Neuronal stem cell (in vitro differentiated cells): ENCODE measurements at places on chromosomes 1 and 21.
A peak's percentile ranks its signal among the peaks of the same experiment; 100 is the strongest.

DNA sequence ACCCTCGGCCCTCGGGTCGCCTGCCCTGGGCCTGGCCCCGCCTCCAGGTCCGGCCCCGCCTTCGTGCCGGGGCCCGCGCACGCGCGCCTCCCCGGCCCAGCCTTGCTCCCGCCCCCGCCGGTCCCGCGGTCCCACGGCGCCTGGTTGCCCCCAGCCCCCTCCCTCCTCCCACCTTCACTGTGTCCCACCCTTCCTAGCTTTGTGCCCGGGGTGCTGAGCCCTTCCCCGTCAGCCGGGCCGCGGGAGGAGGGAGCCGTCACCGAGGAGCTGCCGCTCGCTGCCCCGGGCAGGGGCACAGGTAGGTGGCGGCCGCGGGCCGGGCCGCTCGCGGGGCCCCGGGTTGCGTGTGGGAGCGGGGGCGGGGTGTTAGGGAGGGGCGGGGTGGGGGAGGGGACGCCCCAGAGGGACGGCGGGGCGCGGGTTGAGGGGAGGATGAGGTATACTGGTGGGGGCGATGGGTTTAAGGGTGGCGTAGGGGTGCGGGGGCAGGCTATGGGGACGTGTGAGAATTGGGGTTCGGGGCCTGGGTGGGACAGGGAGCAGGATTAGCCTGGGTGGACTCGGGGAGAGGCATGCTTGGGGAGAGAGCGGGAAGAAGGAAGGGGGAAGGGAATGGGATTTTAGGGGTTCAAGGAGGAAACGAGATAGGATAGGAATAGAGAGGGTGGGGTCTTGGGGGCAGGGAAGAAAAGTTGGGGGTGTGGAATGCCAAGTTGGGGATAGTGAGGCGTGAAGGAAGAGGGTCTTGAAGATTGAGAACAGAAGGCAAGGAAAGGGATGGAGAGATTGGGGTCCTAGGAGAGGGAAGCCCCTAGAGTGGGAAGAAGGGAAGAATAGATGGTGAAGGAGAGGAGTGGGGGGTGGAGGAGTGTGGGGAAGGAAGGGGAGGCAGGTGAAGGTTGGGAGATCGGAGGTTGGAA is at the start of gene LRRC42:
LRRC42 (plus strand) TSS at position 99 of the 920 bp plus-strand sequence. CDS start 5,650 bp downstream, outside the sequence.
- peak within 1 kb of the TSS; percentile 97 for H3K4me3 ChIP-seq
- H3K27me3 ChIP-seq: no peaks in the 10 kb centered on the region
- peaks cover 1% of the 10 kb centered on the region for H3K36me3 ChIP-seq
- no peak for DNase-seq
- H3K27ac ChIP-seq: peak within 1 kb of the TSS; percentile 93
- H3K4me1 ChIP-seq: peaks cover 11% of the 10 kb centered on the region

GRCh38 chr1:12593621-12594066 is 24.4 kb downstream of the DHRS3 start:
- no peak for DNase-seq
- peaks cover 59% of the 10 kb centered on the region for H3K27me3 ChIP-seq
- H3K4me1 ChIP-seq: peaks cover 4% of the 10 kb centered on the region
- no peak overlapping the region for H3K27ac ChIP-seq
- H3K4me3 ChIP-seq: no peak overlapping the region

GRCh38 chr1:228735871-228736586 is 750 bp downstream of the RHOU start:
- H3K4me3 ChIP-seq: peak overlapping the region; percentile 97
- no peaks in the 10 kb centered on the region for H3K36me3 ChIP-seq
- no peak overlapping the region for H3K27ac ChIP-seq
- H3K4me1 ChIP-seq: peaks cover 9% of the 10 kb centered on the region

DNA sequence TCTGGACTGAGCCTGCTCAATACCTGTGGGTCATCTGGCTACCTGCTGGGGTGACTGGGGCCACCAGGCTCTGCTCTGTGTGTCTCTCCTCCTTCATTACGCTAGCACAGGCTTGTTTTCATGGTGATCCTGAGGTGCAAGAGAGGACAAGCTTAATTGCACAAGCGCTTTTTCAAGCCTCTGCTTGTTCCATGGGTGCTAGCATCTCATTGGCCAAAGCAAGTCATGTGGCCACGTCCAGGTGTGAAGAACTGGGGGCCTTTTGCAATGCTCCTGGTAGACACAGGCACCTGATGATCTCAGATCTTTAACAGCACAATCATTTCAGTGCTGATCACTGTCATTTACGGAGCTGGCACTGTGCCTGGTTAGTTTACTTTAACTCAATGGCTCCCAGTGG is 114.6 kb downstream of the KAZN start:
- no peaks in the 10 kb centered on the region for H3K36me3 ChIP-seq
- H3K4me1 ChIP-seq: no peaks in the 10 kb centered on the region

GRCh38 chr1:230708631-230709580 is 5.0 kb downstream of the AGT start:
- H3K27me3 ChIP-seq: no peaks in the 10 kb centered on the region
- H3K36me3 ChIP-seq: no peaks in the 10 kb centered on the region
- H3K27ac ChIP-seq: no peak overlapping the region
- H3K4me1 ChIP-seq: peaks cover under 1% of the 10 kb centered on the region
- no peak overlapping the region for H3K4me3 ChIP-seq
- DNase-seq: no peak

DNA sequence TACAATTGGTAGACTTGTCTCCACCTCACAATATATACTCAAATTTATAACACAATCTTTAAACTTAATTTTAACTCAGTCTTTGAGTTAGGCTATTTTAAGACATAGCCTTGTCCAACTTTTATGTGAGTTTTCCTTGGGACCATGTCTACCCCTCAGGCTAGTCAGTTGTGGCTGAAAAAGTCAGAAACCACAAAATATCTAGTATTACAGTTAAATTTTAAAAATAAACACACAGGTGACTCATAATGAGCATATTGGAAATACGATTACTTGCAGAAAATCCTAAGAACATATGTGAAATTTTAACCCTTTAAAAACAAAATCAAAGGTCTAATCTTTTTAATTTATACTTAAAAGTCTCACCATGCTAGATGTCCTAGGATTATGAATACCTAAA is 4.8 kb upstream of the ASB17 start:
- H3K27me3 ChIP-seq: no peaks in the 10 kb centered on the region
- no peaks in the 10 kb centered on the region for H3K36me3 ChIP-seq
- DNase-seq: no peak

- H3K27me3 ChIP-seq: no peaks in the 10 kb centered on the region
- no peak overlapping the region for H3K27ac ChIP-seq
- H3K4me3 ChIP-seq: no peak overlapping the region
- DNase-seq: no peak
- no peaks in the 10 kb centered on the region for H3K4me1 ChIP-seq
Observed at GRCh38 chr1:108129999-108130398, 70.1 kb downstream of the SLC25A24 start.

DNA sequence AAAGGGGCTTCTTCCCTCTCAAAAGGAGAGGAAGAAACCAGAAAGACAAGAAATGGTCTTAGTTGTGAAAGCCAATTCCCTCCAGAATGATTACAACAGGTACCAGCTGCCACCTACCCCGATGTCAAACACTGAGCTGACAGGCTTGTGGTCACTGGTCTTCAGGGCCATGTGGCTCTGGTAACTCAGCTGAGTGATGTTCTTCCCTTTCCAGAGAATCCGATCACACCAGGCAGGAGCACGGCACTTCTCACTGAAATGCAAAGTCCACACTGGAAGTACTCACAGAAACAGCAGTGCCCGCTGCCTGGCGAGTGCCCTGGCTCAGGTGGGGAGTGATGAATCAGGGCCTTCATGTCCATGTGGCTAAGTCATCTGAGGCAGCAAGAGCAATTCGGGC is 18.7 kb upstream of the MTF1 start:
- no peaks in the 10 kb centered on the region for H3K4me1 ChIP-seq
- H3K4me3 ChIP-seq: no peak overlapping the region
- H3K27ac ChIP-seq: no peak overlapping the region

DNA sequence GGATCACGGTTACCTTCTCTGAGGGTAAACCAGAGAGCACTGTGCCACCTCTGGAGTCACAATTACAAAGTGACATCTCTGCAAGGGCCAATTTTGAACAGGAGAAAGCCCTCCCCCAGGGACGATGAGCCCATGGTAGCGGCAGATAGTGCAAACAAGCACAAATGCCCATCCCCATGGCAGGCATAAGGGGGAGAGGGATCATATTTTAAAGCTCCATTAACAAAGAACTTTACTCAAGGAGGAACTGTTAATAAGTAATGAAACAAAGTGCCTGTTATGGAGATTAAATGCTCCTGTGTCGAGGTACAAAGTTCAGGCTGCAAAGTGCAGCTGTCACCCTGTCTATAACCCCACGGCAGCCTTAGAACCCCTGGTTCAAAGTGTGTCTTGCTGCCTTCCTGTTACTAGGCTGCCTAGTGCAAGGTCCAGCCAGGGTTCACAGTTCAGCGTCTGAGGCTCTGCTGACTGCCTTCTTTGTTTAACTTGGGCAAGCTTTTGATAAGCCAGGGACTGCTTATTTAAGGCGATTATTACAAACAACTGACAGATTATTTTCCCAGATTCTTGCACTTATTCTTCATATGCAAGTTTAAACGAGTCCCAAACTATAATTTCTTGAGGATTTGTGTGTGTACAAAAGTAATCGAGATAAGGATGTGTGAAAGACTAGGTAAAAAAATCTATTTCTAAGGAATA is 75.7 kb upstream of the NRIP1 start:
- no peak overlapping the region for H3K27ac ChIP-seq
- H3K27me3 ChIP-seq: no peaks in the 10 kb centered on the region
- no peak for DNase-seq
- no peaks in the 10 kb centered on the region for H3K36me3 ChIP-seq
